ENCODE measurements at places on chromosomes 7 and 10.
A peak's percentile ranks its signal among the peaks of the same experiment; 100 is the strongest.

DNA sequence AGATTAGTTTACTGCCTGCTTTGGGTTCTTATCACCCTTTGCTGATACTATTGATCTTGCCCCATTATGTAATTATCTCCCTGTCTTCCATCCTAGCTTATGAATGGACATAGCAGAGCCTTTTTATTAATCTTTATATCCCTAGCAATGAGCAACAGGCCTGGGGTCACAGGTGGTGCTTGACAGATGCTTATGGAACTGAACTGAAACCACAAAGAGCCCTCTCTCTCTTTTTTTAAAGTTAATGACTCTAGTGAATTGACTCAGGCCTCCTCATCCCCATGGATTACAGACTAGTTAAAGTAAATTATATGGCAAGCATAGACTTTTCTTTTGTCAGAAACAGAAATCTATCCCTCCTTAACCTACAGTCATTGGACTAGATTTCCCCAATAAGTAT, 265.2 kb downstream of the PHTF2 start:
- DNase-seq: no peak

GRCh38 chr7:41930538-41931262, 227.8 kb upstream of the INHBA start:
- DNase-seq: no peak

DNA sequence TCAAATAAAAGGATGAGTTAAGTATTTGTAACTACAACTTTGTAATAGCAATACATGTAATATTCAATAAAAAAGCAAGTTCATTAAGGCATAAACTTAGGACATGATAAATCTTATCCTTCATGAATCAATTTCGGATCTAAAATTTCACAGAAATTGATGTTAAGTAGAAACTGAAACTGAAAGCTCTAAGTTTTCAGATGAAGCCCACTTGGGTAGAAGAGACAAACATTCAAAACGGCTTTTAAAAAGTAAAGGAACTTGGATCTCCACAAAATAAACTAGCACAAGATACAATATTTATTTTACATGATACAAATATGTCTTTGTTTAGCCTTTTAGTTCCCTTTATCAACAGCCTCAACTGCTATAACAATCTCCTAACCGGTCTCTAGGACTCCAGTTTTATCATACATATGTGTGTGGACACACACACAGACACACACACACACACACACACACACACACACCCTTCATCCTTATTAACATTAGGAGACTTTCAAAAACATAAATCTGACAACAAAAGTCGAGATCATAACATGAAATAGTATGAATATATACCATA, 83.7 kb downstream of the USP6NL start:
- DNase-seq: no peak

DNA sequence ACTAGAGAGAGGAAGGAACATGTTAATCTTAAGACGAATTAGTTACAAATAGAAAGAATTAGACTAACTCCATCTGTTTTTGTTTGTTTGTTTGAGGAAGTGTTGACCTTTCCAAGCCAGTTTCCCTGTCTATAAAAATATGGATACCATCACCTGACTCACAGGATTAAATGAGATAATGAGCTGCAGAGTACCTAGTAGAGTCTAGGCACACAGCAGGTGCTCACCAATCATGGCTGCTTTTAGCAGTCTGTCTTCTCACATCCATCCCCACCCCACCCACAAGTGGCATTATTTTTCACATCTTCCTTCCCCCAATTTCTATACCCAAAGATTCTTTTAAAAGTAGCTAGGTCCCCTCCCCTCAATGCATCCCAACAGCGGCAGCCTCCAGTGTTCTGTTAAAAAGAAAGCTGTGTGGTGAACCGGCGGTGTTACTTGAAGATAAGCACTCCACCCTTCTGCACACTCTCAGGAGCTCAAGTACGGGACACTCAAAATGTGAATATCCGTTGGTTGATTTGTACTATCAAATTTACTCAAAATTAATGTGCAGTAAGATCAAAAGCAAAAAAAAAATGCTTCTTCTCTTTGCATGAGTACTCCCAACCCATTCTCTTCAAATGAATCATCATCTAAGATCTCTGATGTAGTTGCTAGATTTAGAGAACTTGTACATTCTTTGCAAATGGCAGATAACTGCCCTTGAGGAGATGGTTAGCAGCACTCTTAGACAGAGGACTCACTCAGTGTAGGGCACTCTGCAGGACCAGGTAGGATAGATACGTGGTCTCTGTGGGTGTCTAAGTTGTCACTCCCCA, 145.4 kb upstream of the ASAH2 start:
- DNase-seq: no peak

- DNase-seq: peak; percentile 17
These were observed 16.8 kb downstream of the LAT2 start for GRCh38 chr7:74226633-74227032.

DNA sequence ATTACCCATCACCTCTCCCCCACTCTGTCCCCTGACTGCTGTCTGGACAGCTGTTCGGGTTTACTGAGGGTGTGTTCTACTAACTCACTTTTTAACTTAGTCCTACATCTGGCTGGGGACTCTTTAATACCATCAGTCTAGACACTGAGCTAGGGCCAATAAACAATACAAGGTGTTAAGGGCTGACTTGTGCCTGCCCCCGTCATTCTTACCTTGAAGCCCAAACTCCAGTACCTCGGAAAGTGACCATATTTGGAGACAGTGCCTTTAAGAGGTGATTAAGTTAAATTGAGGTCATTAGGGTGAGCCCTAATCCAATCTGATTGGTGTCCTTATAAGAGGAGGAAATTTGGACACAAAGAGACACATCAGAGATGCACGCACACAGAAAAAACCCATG, 35.7 kb downstream of the STEAP1B start:
- DNase-seq: no peak

Measured in midbrain (tissue), 1 donor.